ENCODE measurements at places on chromosomes 11 and 22. TPM values are rescaled to one million over a fixed set of nuclear protein-coding genes. Genes with fewer than 3 reads are reported as not detected.
A peak's percentile ranks its signal among the peaks of the same experiment; 100 is the strongest.

DNA sequence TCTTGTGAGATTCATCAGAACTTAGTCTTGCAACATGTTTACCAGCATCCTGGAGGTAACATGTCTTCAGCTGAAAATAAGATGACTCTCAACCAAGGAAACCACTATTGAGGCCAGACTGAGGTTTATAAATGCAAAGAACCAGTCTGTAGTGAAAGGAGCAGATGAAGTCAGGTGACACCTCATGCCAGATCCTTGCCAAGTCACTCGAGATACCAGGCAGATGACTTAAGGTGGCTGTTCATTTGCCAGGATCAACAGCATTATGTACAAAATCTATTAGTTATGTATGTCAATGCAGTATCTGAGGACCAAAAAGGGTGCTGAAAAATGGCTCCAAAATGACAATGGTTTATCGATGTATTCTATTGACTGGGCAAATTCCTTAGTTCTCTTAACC is 100.0 kb upstream of the SOX6 start:
- no peak for DNase-seq

DNA sequence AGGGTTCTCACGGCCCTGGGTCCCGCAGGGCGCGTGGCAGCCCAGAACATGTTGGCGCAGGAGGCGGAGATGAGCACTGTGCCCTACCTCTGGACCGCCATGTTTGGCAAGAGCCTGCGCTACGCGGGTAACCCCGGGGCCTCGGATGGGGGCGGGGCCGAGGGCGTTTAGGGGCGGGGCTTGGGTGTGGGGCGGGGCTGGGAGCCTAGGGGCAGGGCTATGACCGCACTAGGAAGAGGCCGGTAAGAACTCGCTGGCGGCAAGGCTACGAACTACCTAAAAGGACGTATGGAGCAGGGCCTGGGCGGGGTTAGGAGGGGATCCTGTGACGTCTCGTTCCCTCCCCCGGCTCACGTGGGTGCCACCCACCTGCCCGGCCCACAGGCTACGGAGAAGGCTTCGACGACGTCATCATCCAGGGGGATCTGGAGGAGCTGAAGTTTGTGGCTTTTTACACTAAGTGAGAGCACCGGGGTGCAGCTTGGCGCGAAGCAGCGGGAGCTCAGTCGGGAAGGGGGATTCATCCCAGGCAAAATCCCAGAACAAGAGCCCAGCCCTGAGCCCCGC is 2.8 kb upstream of the LZTR1 start:
- DNase-seq, result peak; percentile 74

GRCh38 chr11:20064961-20065405 is 95.3 kb downstream of the DBX1 start:
- no peak for DNase-seq

DNA sequence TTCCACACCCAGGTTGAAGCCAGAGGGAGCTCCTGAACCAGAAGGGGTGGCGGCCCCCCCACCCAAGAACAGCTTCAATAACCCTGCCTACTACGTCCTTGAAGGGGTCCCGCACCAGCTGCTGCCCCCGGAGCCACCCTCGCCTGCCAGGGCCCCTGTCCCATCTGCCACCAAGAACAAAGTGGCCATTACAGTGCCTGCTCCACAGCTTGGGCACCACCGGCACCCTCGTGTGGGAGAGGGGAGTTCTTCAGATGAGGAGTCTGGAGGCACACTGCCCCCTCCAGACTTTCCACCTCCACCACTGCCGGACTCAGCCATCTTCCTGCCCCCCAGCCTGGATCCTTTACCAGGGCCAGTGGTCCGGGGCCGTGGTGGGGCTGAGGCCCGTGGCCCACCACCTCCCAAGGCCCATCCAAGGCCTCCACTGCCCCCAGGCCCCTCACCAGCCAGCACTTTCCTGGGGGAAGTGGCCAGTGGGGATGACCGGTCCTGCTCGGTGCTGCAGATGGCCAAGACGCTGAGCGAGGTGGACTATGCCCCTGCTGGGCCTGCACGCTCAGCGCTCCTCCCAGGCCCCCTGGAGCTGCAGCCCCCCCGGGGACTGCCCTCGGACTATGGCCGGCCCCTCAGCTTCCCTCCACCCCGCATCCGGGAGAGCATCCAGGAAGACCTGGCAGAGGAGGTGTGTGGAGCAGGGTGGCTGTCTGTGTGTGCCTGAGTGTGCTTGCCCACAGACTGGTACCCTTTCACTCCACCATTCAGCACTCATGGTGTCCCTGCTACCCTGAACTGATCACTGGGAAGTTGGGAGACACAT is 6.7 kb downstream of the PHOX2A start:
- no peak for DNase-seq

GRCh38 chr11:82837650-82838049 is 62.6 kb downstream of the PRCP start:
- DNase-seq, result no peak

DNA sequence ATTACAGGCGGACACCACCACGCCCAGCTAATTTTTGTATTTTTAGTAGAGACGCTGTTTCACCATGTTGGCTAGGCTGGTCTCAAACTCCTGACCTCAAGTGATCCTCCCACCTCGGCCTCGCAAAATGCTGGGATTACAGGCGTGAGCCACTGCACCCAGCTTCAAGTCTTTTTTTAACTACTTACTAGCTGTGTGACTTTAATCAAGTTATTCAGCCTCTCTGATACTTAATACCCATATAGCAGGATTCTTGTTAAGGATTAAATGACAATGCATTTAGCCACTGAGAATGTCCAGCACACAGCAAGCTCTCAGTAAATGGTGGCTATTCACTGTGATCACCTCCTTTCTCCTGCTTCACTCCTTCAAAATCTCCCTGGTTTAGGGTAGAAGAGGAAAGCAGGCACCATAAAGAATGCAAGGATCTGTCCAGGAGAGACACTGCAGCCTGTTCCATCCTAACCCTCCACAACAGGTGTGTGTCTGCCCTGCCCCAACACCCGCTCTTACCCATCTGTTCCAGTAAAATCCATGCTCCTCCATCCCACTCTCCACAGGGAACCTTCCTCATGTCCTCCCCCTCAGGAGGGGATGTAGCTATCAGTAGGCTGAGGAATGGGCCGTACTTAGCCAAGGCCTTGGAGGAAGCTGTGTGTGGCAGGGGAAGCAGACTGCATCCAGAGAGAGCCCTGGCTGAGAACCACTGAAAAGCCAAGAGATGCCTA is 69.3 kb downstream of the MICAL3 start:
- no peak for DNase-seq

DNA sequence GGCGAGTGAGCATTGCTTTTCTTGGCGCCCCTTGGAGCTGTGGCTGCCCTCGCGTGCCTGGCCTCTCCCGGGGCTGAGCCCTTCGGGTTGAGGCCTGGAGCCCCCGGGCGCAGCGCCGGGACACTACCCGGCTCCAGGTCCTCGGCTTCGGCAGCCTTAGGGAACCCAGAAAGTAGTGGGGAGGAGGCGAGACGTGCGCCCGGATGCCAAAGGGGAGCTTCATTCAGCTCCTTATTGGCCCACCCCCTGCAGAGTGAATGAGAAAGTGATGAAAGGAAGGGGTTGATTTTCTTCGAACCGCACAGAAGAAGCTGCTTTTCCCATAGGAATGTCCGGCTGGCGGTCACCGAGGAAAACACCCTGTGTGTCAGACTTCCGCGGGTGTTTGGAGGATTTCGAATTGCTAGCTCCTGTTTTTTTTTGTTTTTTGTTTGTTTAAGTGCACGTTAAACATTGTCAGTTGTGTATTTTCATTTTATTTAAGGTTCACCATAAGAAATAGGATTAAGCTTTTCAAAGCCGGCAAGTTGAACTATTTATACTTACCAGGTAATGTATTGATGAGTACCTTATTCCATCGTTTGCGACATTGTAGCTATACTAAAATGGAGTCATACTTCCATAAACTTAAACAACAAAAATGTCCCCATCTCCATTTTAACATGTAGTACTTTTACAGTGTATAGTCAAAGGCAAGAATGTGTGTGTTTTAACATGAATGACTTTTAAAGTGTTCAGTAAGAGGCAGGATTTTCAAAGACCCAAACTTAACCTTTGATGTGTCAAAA is 841 bp upstream of the EIF4G2 start:
- peak; percentile 65 for DNase-seq

DNA sequence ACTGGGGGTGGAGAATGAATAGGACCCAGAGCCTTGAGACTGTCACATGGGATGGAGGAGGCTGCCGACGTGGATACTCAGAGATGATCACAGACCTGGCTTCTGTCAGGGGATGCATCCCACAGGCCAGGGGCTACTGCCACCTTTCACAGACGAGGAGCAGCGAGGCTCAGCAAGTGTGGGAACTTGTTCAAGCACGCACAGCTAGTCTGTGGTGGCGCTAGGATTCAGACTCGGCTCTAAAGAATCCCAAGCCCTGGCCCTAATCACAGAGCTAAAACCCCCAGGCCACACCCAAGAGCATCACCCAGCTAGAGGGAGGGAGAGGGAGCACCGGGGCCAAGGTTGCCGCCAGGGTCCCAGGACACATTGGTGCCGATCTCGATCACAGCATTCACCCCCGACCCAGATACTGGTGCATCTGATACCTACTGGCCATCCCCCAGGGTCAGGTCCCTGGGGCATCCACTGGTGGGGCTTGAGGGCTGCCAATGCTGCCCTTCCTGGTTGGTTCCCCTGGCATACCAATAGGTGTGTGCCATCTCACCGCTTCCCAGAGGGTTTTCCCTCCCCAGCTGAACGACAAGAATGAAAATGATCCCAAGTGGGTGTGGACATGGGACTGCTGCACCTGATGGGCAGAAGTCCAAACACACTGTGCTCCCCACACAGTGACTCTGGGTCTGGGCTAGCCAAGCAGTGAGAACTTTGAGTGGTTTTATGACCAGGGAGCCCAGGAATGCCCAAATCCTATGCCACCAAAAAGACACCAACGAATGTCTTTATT is 6.2 kb downstream of the CHST1 start:
- no peak for DNase-seq

DNA sequence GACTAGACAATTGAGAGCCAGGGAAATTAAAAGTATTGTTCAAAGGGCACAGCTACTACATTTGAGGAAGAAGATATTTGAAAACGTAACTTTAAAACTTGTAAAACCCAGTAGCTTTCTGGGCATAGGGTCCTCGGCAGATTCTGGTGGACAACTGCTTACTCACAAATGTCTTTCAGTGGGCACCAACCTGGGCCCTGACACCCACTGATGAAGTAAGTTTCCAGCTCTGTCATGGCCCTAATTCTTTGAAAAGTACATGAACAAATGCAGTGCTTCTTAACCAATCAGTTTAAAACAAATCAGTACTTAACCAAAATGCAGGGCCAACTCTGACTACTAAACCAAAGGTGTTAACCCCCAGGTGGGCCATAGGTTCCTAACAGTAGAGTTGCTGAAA is 1170.1 kb downstream of the LRRC4C start:
- no peak for DNase-seq

GRCh38 chr11:22477312-22477711 is 139.1 kb downstream of the SLC17A6 start:
- no peak for DNase-seq

GRCh38 chr11:57615308-57615707 is 17.8 kb downstream of the SERPING1 start:
- no peak for DNase-seq

DNA sequence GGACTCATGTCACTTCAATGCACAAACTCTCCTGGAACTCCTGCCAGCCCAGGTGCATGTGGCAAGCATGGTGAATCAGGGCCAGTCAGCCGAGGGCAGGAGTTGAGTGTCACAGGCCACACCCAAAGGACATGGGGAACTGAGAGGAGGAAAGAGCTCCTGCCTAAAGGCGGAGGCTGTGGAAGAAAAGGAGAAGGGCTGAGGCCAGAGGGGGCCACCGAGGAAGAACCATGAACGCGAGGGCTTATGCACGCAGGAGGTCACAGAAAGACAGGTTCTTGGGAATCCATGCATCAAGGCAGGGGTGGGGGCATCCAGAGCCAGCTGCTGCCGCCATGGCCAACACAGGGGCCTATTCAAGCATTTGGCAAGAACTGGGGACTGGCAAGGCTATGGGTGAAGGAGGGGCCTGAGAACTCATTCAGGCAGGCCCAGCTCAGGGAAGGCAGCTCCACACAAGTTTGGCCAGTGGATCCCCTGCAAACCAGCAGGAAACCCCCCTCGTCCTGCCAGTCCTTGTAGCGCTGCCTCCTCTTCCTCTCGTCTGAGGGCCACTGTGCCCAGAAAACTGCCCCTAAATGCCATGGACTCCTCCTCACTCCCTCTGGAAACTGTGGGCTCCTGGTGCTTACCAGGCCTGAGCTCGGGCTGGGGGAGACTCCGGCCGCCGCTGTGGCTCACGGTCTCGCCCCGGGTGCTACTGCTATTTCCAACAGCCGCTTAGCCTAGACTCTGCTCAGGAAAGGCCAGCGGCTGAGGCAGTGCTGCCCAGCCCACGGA is 15.4 kb downstream of the PPM1F start:
- no peak for DNase-seq

DNA sequence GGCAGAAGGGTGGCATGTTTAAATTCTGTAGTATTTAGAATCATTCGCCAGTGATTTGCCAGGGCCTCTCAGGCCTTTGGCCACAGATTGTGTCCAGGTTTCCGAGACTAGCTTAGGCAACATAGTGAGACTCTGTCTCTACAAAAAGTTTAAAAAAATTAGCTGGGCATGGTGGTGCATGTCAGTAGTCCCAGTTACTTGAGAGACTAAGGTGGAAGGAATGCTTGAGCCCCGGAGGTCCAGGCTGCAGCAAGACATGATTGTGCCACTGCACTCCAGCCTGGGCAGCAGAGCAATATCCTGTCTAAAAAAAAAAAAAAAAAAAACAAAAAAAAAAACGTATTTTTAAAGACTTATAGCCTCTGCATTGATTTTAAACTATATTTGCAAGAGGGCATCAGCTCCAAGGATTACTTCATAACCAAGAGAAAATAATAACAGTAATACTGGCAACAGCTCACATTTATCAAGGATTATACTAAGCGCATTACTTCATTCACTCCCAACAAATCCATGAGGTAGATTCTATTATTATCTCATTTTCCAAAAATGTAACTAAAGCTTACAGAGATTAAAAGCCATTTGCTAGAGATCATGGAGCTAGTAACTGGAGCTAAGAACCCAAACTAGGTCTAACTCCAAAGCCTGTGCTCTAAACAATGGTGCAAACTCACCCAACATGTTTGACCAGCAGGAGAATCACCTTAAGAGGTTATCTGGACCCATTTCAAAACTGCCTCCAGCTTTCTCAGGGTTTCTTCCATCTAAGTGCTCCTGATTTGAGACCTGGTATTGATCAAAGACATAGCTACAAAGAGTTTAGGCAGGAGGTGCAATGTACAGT is 32.6 kb upstream of the SLC6A5 start:
- DNase-seq, result no peak

GRCh38 chr22:39527481-39527961 is 5.0 kb downstream of the RPS19BP1 start:
- no peak for DNase-seq

DNA sequence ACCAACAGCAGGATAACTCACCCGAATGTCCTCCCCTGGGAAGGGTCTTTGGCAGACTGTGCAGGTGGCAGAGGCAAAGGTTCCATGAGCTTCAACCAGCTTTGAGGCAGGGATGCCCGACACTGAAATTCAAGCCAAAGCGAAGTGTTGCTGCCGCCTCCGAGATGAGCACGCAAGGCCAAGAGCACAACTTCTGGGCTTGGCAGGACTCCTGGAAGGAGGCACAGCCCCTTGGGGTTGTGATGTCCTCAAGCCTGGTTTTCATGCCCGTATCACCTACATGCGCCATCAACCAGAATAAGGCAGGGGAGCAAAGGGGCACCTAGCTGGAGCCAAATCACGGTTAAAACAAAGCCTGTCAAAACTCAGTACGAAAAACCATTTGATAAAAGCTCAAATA is 5.7 kb downstream of the SIRT3 start:
- no peak for DNase-seq

FAM180B gene
- 0.21 TPM for total RNA-seq

ISX gene
- not detected for total RNA-seq

SCUBE1 gene
- 0.40 TPM for total RNA-seq

PARVG gene
- 125 TPM for total RNA-seq

RFPL3 gene
- total RNA-seq, result not detected

CEP126 gene
- 0.63 TPM for total RNA-seq

C11orf86 gene
- total RNA-seq, result not detected

TANGO2 gene
- total RNA-seq, result 36.7 TPM
